ACHN (cell line): ENCODE measurements at places on chromosomes 2 and 18.

GRCh38 chr2:163155279-163155883 lies 316.8 kb upstream of the KCNH7 start:
- DNase-seq, result peak; percentile 63

GRCh38 chr18:2547477-2548087 lies 23.7 kb downstream of the METTL4 start:
- DNase-seq, result peak; percentile 46

GRCh38 chr2:186542002-186542401 lies 47.9 kb upstream of the ITGAV start:
- no peak for DNase-seq

DNA sequence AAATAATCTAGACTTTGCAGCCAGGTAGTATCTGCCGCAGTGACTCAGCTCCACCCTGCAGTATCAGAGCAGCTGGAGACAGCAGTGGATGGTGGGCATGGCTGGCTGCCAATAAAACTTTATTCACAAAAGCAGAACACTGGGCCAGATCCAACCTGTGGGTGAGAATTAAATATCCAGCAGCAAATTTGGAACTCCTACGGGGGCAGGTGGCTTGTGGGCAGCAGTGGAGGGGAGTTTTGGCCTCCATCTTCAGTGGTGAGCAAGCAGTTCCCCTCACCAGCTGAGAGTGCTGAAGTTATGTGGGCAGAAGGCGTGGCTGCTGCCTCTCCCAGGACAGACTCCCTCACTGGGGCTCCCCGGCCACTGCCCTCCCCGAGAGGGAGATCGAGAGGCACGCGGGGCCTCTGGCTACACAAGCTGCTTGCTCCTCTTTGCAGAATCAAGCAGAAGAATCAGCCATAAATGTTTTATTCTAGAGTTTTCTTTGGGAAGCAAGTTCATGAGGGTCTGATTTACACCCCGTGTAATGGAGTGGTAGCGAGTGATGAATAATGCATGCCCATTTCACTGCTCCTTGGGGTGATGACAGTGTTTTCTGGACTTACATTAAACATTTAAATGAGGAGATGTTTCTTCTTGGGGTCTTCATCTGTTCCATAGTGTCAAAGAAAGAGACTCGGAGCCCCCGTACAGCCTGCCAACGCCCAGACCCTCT lies 204.3 kb downstream of the SEPTIN10 start:
- no peak for DNase-seq

DNA sequence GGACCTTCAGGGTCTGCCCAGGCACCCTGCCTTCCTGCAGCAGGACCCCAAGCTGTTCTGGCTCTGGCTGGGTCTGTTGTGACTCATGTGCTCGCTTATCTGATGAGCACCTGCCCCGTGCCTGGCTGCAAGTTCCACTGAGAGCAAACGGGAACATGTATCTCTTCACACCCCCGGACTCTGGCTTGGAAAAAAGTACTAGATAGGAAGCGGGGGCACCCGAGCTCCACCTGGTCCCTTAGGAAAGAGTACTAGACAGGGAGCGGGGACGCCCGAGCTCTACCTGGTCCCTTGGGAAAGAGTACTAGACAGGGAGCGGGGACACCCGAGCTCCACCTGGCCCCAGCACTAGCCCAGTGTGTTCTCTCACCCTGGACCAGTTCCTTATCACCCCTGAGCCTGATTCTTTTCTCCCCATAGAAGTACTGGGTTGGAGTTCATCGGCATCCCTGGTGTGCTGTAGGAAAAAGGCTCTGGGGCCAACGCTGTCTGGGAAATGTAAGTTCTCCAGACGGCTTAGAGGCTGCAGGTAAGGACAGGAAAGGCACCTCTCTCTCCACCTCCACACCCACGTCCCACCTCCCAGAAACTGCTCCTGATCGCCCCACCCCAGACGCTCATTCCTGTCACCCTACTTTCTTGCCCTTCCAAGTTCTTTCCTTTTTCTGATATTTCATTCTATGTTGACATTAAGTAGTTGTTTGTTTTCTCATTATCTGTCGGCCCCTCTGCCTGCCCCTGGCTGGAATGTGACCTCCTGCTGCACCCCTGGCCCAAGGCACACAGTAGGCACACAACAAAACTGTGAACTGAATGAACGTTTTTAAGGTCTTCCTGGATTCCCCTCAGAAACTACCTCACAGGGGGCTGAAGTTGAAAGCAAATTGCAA lies 40.2 kb downstream of the HDAC4 start:
- DNase-seq, result no peak

DNA sequence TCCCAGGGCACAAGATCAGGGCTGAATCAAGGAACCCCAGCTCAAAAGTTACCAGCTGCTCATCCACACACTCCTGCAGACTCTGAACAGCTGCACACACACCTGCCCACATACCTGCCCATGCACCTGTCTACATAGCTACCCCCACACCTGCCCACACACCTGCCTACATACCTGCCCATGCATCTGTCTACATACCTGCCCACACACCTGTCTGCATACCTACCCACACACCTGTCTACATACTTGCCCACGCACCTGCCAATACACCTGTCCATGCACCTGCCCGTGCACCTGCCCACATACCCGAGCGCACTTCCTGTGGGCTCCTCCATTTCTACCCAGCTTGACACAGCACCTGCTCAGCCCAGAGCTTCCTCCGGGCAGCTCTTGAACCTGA lies 122.8 kb upstream of the AGAP1 start:
- no peak for DNase-seq

- DNase-seq, result no peak
Measured at GRCh38 chr2:185531721-185532120, 206.9 kb upstream of the FSIP2 start.

- DNase-seq, result no peak
Measured at GRCh38 chr2:8565399-8566154, 116.3 kb upstream of the ID2 start.

GRCh38 chr18:49441338-49441938 lies 19.0 kb downstream of the DYM start:
- DNase-seq, result no peak

GRCh38 chr2:102065675-102066252 lies 74.0 kb downstream of the IL1R2 start:
- peak; percentile 90 for DNase-seq

- DNase-seq, result peak; percentile 38
Measured at GRCh38 chr18:36350839-36351469, 53.4 kb downstream of the FHOD3 start.

DNA sequence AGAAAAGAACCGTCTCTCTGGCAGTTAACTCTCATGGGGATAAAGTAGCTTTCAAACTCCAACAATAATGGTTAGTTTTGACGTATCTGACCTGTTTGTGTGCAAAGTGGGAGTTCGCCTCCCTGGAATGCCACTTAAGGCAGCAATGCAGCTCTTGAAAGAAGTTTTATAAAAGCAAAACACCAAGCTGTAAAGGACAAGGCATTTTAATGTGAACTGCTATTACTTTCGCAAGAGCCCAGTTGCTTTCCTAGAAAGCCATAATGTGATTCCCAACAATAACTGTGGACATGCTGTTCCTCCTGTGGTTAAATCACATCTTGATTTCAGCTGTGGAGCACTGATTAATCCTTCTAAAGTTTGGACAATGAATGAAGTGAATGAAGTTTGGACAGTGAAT lies 303.7 kb downstream of the PTPRM start:
- no peak for DNase-seq

- peak; percentile 60 for DNase-seq
Measured at GRCh38 chr2:45944074-45944473, 292.6 kb downstream of the PRKCE start.

DNA sequence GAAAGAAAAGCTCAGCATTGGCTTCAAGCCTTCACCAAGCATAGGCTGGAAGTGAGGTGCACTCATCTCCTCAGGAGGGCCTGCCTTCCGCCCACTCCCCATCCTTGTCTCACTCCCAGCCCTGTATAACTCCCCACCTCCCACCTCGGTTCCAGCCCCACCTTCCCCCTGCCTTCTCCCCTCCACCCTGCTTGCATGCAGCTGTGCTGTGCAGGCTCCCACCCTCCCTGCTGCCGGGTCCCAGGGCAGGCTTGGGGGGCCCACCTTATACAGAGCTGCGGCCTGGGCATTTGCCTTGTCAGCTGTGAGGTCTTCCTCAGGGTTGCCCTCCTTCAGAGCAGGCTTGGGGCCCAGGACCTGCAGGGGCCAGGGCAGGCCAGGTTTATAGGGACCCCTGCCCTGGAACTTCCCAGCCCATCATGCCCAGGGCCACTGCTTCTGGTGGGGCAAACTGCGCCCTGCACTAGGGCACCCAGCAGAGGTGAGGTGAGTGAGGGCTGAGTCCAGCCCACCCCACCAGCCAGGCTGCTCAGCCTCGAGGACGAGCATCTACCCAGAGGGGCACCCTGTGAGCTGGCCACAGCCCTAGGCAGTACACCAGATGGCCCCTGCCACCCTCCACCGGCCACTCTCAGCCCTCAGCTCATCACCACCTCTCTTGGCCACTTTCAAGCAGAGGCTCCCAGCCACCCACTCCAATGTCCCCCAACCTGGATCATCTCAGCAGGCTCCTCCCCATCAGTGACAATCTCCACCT lies 11.6 kb downstream of the CAPG start:
- DNase-seq, result no peak

GRCh38 chr2:111091811-111092211 lies 28.9 kb upstream of the BCL2L11 start:
- no peak for DNase-seq

DNA sequence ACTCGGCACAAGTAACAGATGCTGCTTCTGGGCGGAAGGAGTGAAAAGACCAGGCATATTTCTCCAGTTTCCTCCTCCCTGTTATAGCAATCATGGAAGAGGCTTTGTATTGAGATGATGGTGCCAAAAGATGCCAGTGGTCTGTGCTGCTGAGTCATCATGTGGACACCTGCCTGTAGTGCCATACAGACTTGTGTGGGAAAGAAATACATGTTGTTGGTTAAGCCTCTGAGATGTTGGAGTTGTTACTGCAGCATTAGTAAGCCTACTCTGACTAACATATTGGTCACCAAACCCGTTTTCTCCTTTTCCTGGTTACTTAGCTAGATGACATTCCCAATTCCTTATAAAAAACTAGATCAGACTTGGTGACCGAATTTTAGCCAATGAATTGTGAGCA lies 356.9 kb downstream of the ZNF521 start:
- no peak for DNase-seq

DNA sequence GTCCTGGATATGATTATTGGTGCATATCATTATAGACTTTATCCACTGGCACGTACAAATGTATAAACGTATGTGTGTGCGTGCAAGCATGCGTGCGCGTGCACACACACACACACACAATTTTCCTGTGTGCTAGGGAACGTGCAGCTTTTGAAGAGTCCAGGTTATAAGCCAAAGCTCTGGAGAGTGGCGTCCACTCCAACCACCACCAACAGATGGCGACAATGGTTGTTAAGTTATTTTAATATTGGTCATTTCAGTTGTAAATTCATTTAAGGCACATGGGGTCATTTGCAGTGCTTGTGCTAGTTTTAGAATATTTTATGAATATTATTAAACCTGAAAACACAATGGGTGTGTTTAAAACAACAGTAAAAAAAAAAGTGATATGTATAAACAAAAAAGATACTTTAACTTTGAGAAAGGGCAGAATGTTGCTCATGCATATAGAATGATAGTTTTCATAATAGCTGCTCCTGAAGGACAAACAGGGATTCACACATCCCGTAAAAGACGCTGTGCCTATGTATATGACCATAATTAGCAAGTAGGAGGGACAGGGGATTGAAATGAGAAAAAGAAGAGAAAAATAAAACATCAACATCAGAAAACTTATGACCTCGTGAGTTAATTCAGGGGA lies 124.2 kb upstream of the ITGB6 start:
- DNase-seq, result peak; percentile 58

GRCh38 chr2:62181843-62182242 lies 14.1 kb upstream of the B3GNT2 start:
- no peak for DNase-seq

DNA sequence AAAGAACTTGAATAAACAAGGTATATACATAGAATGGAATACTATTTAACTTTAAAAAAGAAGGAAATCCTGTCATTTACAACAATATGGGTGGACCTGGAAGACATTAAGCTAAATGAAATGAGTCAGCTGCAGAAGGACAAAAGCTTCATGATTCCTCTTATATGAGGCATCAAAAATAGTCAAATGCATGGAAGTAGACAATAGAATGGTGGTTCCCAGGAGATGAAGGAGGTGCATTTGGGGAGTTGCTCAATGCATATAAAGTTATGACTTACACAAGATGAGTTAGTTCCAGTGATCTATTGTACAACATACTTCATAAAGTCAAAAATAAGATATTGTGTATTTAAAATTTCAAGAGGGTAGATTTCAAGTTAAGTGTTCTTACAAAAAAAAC lies 426.1 kb upstream of the UBE2E3 start:
- DNase-seq, result no peak

GRCh38 chr2:74597410-74597809 lies 42.9 kb downstream of the DOK1 start:
- no peak for DNase-seq

- no peak for DNase-seq
Measured at GRCh38 chr18:49617865-49618264, 56.0 kb downstream of the LIPG start.

- no peak for DNase-seq
Measured at GRCh38 chr2:239897596-239898235, 127.4 kb downstream of the NDUFA10 start.

GRCh38 chr2:9844036-9844483 lies 786 bp downstream of the TAF1B start:
- DNase-seq, result peak; percentile 48

- DNase-seq, result no peak
Measured at GRCh38 chr2:77479395-77479794, 42.8 kb downstream of the LRRTM4 start.

DNA sequence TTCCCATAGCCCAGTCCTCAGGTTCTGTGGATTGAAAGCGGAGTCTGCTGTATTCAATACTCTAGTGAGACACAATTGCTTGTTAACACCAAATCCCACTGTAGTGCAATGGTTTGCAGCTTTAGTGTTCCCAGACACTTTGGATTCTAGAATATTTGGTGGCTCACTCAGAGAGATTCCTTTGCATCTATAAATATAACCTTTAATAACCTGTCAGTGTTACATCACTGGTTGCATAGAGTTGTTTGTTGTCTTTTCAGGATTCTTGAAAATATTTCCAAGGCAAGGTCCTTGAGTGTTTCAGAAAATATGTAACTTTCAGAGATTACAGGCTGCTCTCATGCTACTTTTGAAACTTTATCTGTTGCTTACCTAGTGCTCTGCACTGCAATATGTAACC lies 157.5 kb downstream of the ZEB2 start:
- DNase-seq, result no peak

- DNase-seq, result no peak
Measured at GRCh38 chr2:223633656-223634055, 31.5 kb upstream of the SCG2 start.

GRCh38 chr2:100041946-100042345 lies 100.4 kb downstream of the AFF3 start:
- DNase-seq, result no peak

DNA sequence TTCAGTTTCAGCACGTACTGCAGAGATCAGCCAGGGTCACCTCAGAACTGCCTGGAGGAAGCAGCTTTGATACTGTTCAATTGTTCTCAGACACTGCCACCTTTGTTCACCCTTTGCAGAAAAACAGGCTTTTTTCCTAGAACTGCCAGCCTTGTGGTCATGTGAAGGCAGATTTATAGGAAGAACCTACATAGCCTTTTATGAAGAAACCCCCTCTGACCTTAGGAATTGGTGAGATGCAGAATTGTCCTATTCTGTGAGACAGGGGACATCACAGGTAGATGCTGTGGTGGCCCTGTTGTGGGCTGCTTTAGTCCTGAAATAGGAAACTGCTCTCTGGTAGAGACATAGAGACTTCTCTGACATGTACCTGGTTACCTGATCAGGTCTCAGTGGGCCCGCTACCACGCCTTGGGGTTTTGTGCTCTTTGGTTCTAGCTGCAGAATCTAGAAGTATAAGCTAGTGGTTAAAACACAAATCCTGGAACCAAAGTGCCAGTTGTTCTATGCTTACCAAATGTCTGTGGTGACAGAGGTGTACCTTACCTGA lies 206.6 kb downstream of the AGPS start:
- DNase-seq, result no peak
